CD8-positive, alpha-beta T cell (primary cell): ENCODE measurements at places on chromosomes 6 and 20.

DNA sequence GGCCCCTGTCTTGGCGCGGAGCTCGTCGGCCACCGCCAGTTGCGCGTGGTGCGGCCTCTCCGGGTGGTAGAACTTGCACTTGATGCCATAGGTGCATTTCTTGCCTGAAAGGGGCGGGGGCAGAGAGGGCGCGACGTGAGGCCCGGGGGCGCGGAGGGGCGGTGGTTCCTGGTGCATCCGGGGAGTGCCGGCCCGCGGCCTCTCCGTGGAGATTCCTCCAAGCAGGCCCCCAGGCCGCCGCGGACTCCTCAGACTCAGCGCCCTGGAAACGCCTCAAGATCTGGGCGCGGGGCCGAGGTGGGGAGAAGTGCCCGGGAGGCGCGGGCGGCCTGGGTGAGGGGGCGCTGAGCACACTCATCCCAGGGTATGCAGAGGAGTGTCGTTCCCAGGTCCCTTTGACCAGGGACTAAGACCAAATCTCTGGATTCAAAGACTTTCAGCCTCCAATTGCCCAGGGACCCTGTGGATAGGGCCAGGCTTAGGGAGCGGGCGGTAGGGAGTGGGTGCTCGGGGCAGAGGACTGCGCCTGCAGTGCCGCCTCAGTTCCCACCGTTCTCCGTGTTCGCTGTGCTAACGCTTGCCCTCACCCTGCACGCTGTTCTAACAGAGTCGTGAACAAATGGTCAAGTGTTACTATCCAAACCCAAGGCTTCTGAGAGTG, 33.3 kb downstream of the ZC3H12D start:
- no peak for DNase-seq

GRCh38 chr6:43308101-43308989, at the start of gene CRIP3:
Gene CRIP3, minus strand, starts transcription at chr6:43308826. Its CDS starts 34 bp downstream, at chr6:43308792.
- DNase-seq = peak; percentile 45

DNA sequence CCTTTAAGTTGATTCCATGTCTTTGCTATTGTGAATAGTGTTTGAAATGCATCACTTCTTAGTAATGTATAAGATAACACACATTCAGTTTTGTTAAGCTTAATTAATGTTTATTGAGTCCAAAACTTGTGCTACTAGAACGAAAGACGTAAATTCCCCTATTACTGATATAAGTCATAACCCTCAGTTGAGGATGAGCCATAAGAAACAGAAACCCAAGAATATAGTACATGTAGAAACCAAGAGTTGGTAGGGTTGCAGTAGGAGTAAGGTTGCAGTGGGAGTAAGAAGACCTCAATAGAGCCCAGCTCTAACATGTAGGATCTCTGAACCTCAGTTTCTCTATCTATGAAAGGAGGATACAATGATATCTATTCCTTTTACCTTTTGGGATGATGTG, 19.3 kb downstream of the CITED2 start:
- no peak for DNase-seq

GRCh38 chr6:140931581-140931980, 1201.1 kb upstream of the GJE1 start:
- no peak for DNase-seq

- DNase-seq = no peak
These were observed 50.8 kb downstream of the KAT14 start for GRCh38 chr20:18188434-18188833.

DNA sequence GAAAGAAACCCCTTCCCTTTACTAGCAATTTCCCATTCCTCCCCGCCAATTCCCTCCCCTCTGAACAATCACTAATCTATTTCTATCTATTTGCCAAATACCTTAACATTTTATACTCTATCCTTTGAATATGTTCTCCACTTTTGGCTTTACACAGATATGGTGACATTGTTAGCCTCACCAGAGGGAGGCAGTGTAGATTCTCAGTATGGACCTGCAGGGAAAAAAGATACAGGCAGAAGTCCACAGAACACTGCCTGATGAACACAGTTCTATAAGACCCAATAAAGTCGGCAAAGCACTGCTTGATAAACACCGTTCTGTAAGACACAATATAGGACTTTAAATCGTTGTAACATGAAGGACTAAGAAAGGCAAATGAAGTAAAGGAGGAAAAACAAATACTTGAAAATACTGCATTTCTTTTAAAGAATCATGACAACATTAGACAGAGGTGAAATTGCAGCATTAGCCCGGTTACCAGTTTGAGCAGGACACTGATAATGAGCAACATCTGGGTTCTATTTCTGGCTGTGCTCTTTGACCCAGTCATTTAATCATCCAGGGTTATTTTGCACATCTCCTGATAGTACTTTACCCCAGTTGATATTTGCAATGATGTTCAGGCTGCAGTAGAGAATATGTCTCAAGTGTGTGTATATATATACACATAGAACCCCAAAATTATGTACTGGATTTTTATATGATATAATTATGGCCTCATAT, 296.8 kb downstream of the UTRN start:
- no peak for DNase-seq

- DNase-seq = no peak
These were observed 8.4 kb upstream of the ULBP2 start for GRCh38 chr6:149933461-149933860.

DNA sequence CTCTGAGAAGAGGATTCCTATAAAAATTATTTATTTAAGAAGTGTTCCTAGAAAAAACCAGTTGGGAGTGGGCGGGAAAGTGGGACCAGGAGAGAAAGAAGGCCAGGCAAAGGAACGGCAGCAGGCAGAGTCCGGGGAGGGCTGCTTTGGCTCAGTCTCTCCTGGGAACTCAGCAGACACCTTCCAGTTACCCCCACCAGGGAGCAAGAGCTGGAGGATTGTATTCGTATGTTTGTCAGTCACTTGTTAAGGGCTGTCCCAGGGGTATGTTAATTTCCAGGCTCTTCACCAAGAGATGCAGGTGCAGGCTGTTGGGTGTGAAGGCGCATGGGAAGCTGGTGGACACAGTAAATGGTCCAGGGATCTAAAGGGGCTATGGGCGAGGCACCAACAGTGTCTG, 53.0 kb upstream of the CHD6 start:
- DNase-seq = no peak

- DNase-seq = no peak
These were observed 22.4 kb upstream of the TGM2 start for GRCh38 chr20:38187517-38187916.

DNA sequence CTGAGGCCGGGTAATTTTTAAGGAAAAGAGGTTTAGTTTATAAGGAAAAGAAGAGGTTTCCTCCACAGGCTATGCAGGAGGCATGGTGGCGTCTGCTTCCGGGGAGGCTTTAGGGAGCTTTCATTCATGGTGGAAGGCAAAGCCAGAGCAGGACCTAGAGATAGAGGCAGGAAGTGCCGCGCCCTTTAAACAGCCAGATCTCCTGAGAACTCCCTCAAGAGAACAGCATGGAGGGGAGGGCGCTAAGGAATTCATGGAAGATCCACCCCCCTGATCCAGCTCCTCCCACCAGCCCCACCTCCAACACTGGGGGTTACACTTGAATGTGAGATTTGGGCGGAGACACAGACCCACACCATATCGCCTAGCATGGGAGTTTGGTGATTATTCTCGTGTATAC, 13.9 kb upstream of the DACT2 start:
- DNase-seq = no peak

DNA sequence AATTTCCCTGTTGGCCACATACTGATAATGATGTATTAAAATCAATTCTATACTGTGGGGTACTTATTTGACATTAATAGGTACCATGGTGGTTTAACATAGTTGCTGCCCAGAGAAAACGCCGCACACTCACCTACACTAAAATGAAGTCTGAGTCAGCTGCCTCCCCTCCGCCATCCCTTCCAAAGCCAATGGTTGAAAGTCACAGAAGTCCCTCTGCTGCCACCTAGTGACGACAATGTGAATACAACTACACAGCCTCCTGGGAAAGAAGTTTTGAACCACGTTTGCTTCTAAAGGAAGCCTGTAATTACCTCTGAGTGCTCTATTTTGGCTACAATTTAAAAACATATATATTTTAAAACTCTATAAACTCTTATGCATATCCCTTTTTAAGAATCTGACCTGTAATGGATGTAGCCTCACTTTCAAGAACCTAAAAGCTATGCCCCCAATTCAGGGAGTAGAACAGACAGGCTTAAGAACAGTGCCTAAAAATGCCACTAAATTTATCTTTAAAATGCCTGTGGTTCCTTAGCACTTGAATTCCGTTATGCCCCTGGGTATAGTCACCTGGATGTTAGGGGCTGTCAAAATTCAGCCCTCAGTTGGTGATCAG, 20.6 kb upstream of the ECI2 start:
- DNase-seq = peak; percentile 53

GRCh38 chr6:113989675-113990074, 18.7 kb upstream of the HDAC2 start:
- DNase-seq = no peak

GRCh38 chr6:5599127-5599526, 337.8 kb downstream of the FARS2 start:
- no peak for DNase-seq

- DNase-seq = peak; percentile 69
These were observed 57.9 kb downstream of the TRIM38 start for GRCh38 chr6:26020329-26021000.

DNA sequence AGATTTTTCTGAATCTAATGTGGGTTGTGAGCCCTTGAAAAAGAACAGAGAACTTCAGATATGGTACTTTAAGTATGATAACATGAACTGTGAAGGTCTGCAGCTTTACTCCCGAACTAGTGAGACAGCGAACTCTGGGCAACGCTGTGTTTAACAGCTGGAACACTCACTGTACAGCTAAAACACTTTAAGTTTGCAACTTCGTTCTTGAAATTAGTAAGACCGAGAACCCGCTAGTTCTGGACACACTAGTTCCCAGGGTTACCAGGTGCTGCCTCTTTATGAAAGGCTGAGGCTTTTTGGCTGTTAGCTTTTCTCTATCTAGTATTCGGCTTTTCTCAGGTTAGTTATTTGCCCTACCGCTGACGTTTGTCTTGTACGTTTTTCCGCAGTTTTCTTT, 52.9 kb downstream of the RIOK1 start:
- DNase-seq = no peak

GRCh38 chr6:151757506-151757955, 50.0 kb upstream of the ESR1 start:
- DNase-seq = no peak

- DNase-seq = peak; percentile 38
These were observed 88.4 kb downstream of the HACE1 start for GRCh38 chr6:104771258-104771832.

- DNase-seq = no peak
These were observed 263.4 kb upstream of the ECI2 start for GRCh38 chr6:4398791-4399190.

DNA sequence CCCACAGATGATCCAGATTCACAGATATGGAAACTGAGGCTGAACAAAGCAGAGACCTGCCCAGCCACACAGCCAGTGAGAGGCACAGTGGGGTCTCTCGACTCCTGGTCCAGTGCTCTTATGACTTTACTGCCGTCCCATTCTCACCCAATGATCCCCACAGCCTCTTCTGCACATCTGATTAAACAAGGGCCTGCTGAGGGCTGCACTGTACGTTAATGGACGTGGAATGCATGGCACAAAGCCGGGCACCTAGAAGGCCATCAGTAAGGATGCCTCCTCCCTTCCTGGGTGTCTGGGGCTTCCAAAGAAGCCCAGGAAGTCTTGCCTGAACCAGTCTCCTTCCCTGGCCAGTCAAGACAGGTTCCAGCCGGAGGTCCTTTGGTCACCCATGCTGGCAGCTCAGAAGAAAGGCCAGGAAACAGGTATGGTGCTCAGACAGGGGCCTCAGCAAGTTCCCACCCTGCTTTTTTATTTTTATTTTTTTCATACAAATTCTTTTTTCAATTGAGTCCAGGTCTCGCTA, 3.8 kb downstream of the TFEB start:
- DNase-seq = no peak
